ENCODE measurements at places on chromosomes 13 and 19.

DNA sequence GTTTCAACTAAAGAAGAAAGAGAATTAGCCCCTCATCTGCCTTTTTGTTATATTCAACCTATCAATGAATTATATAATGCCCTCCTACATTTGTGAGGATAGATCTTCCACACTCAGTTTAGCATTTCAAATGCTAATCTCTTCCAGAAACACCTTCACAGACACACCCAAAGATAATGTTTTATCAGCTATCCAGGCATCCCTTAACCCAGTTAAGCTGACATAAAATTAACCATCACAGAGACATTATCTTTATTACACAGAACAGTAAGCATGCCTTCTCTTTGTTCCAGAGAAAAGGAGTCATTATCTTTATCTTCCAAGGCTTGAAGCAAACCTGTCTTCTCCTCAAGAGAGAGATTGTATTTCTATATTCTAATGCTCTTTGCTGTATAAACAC lies 53.1 kb downstream of the PCDH20 start:
- no peak for DNase-seq

DNA sequence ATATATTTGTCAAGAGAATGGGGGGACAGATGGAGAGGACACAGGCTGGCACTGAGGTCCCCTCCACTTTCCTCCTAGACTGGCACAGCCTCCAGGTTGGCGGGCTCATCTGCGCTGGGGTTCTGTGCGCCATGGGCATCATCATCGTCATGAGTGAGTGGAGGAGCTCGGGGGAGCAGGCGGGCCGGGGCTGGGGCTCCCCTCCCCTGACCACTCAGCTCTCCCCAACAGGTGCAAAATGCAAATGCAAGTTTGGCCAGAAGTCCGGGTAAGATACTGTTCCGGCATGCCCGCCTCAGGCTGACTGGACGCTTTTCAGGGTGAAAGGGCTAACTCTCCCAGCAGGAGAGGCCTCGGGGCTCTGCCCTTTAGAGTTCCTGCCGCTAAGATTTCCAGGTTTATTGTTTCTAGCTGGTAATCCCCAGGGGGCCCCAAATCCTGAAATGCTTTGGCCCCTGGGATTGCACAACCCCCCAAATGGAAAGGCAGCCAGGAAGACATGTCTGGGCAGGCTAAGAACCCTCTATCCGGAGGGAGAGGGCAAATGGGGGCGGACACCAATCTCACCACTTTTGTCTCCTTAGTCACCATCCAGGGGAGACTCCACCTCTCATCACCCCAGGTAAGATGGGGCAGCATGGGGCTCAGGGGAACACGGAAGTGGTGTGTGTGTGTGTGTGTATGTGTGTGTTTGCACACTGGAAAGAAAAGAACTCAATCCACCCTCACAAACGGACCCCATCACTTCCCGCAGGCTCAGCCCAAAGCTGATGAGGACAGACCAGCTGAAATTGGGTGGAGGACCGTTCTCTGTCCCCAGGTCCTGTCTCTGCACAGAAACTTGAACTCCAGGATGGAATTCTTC lies 7.3 kb downstream of the FXYD3 start:
- DNase-seq: no peak

GRCh38 chr19:57671124-57671895 lies 2.6 kb downstream of the ZSCAN4 start:
- DNase-seq: no peak

- no peak for DNase-seq
These were observed 53.1 kb downstream of the FOXO1 start for GRCh38 chr13:40613192-40613818.

DNA sequence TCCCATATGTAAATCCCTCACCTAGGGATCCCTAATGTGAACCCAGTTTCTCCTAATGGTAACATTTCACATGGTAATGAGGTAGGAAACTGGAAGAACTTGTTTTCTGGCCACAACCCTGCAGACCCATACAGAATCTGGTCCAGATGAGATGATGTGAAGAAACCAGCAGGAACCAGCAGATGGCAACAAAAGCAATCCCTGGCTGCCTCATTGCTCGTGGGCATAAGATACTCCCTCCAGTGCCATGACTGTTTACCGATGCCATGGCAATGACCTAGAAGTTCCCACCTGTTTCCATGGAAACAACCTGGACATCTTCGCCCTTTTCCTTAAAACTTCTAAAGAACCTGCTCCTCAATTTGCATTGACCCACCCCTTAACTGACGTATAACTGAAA lies 1.4 kb upstream of the CD209 start:
- DNase-seq: no peak

GRCh38 chr19:45215391-45216191 lies 29.6 kb downstream of the EXOC3L2 start:
- DNase-seq: no peak

DNA sequence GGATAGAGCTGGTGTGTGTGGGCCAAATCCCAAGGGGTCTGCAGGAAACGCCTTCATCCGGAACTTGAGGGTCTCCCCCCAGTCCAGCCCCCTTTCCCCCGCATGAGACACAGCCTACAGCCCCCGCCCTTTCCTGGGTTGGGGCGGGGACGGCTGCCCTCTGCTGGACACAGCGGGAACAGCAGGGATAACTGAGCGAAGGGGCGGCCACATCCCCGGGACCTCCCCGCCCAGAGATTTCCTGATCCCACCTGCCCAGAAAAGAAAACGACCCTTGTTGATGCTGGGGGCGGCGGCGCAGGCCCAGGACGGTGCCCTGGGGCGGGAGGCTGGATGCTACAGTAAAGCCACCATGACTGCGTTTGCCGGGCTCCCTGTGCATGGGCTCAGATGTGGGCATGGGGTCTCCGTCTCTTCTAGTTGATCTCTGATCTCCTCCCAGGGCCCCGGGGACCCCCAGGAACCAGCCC lies 14.2 kb downstream of the ONECUT3 start:
- DNase-seq: peak; percentile 35

DNA sequence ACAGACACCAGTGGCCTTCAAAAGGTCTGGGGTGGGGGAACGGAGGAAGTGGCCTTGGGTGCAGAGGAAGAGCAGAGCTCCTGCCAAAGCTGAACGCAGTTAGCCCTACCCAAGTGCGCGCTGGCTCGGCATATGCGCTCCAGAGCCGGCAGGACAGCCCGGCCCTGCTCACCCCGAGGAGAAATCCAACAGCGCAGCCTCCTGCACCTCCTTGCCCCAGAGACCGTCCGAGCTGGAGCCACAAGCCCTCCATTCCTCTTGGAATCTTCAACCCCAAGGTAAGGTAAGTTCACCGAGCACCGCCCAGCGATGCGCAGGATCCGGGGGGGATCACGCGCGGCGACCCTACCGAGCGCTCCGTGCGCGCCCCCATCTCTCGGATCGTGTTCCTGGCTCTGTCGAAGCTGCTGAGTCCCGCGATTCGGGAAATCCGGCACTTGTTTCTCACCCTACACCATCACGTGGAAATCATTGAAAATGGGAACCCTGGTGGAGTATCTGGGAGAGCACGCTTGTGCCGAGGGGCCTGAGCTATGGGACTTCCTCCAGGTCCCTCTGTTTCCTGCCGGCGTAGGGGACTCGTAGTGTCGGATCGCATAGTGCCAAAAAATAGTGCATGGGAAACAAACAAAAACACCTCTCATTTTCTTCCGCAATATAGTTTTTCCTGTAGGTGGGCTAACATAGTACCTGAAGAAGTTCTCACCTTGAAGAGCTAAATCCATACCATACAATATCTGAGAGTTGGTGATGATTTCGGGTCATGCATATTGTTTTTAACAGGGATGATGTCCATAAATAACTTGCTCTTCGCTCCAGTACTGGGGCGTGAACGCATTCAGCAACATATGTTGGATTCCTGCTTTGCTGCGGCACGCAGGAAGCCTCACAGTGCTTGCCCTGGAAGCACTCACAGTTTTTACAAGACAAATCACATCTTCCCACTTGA lies 9.3 kb downstream of the PDX1 start:
- DNase-seq: no peak

- no peak for DNase-seq
These were observed 364.4 kb downstream of the DCT start for GRCh38 chr13:94115054-94115453.

DNA sequence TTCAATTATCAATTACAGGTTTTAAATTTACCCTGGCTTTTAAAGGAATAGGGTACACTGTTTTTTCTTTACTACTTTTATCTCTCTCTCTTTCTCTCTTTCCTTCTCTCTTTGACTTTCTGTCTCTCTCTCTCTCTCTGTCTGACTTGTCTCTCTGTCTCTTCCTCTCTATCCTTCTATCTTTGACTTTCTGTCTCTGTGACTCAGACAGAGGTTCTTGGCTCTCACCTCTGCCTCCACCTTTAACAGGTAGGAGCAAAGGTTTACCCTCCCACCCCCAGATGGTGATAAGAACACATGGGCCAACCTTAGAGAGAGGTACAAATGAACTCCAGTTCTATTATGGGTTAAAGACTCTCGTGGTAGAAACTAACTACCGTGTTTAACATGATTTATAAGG lies 20.3 kb upstream of the FAM124A start:
- no peak for DNase-seq

GRCh38 chr19:3576696-3577443 lies 4.1 kb downstream of the HMG20B start:
- DNase-seq: no peak

- no peak for DNase-seq
These were observed 3.4 kb downstream of the ZMYM2 start for GRCh38 chr13:19961924-19962323.

DNA sequence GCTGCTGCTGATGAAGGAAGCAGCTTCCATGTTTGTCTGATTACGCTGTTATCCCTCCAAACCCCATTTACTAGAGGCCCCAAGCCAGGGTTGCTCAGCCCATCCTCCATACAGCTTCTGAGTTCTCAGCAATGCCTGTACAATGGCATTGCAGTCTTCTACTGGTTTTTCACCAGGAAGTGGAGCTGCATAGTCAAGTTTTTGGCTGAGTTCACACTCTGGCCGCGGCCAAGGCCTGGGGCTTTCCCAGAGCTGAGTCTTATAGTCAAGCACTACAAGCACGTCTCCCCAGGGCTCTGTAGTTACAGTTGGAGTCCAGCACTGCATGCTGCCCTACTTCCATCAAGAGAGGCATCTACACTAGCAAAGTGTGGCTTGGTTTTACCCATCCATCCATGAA lies 182.5 kb downstream of the POU4F1 start:
- no peak for DNase-seq

GRCh38 chr13:42327725-42328124 lies 55.8 kb downstream of the AKAP11 start:
- DNase-seq: no peak

GRCh38 chr13:73065036-73065435 lies 6.2 kb downstream of the KLF5 start:
- DNase-seq: no peak

All from stimulated activated CD4-positive, alpha-beta T cell treated with anti-CD3 and anti-CD28 coated beads, Interleukin-4, amount 100 ng/mL, for 4 hours (primary cell).